Stimulated activated CD4-positive, alpha-beta T cell treated with anti-CD3 and anti-CD28 coated beads, TNF-alpha, amount 100 ng/mL, for 1 hour (primary cell): ENCODE measurements at places on chromosomes 6 and 20.

DNA sequence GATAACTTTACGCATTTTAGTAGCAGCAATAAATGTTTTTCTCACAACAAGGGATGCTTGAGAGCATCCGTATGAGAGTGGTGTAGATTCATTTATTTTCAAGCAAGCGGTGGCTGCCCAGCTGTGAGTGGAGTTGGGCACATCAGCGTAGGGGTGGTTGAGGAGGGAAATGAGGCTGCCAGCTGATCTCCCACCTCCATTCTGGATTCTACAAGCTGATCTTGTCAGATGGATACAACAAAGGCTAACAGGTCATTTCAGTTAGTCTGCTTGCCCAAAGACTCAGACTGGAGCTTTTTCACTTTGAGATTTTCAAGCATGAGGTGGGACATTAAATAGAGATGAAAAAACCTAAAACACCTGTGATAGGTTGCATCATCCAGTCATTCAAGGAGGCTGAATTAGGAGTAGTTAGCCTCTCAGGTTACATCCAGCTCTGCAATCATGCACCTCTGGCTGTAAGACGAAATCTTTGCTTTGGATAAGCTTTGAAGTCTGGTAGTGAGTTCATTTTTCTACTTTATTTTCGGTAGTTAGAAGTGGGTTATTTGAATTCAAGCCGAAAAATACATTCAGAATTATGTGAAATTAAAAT lies 1.9 kb upstream of the BACH2 start:
- DNase-seq = no peak

DNA sequence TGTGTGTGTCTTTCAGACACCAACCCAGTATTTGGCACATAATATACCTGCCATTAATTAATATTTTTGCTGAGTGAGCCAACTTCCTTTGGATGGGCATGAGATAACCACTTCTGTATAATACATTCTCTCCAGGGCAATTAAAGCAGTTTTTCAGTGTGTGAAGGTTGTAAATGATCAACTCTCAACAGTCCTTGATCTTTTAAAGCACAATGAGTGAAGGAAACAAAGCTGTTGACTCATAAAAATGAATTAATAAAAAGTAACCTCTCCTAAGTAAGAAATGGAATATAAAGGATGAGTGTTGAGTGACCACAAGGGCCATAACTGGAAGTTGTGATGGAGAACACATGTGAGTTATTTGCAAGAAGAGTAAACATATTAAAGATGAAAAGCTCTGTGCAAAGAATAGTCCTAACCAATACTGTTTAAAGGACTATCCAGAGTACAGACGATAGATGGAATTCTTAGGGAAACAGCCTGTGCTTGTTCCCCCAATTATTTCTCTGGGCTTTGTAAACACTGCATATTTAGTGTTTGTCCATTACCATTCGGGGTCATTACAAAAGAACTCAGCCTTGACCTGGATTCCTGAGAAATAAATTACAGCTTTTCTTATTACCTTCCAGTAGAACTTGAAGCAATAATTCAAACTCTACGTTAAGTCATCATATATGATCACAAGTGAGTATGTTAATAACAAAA lies 446.2 kb downstream of the PLCB1 start:
- no peak for DNase-seq

GRCh38 chr20:48921883-48922820 lies 641 bp downstream of the ARFGEF2 start:
- no peak for DNase-seq

DNA sequence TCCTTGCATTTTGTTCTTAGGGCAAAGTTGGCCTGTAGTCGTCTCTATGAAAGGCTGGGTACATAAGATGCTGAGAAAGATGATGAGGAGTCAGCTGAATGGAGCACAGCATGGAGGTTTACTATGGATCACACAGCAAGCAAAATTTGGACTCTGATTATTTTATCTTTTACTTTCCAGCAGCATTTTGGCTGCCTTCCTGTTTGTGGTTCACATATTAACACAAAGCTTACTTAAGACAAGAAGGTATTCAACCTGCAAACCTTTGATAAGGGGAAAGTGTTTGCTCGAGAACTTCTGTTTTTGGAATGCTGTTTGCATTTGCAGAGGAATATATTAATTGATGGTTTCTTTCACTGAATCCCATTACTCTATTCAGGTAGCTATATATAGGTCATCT lies 103.1 kb upstream of the ENPP5 start:
- no peak for DNase-seq

- no peak for DNase-seq
Observed at GRCh38 chr20:51660672-51661608, 107.2 kb downstream of the ATP9A start.

DNA sequence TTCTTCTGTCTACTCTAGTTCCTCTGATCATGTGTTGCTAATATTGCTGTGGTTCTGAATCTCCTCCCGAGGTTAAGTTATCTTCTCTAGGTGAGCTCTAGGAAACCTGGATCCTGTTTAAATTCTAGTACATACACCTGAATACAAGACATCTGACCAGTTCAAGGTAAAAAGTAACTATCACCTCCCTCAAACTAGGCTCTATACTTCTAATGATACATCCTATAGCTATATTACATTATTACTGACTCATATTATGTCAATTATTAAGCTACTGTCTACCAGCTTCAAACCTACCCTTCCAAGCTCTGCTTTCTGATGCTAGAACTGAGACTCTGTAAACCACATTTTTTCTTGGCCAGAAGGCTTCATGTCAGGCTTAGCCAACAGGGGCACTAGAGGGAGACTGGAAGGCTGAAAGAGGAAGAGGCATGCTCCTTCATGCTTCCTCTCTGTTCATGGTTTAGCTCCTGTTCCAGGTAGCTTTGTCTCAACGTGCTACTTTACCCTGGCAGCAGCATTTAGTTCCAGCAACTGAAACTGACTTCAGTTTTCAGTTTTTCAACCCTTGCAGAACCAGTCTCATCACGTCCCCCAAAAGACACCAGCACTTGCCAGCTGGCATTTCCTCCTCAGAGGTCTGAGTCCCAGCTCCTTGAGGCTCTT lies 148.4 kb upstream of the TOP1 start:
- DNase-seq = no peak

DNA sequence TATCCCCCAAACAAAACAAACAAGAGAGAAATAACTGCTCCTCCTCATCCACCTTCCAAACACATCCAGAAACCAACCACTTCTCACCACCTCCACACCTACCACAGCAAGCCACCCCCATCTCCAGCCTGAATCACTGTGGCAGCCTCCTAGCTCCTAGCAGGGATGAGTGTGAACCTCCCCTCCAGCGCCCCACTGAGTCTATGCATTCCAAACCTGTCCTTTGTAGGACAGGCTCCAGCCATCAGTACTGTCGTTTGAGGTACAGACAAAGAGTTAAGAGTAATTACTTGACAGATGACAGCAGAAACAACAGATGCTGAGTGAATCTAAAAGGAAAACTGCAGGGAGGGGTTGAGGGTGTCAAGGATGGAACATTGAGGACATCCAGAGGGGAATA lies 2.4 kb downstream of the METTL24 start:
- DNase-seq = no peak

- no peak for DNase-seq
Observed at GRCh38 chr6:113281014-113281413, 576.1 kb upstream of the MARCKS start.

GRCh38 chr6:47252633-47253032 lies 57.1 kb downstream of the TNFRSF21 start:
- no peak for DNase-seq

GRCh38 chr6:108752733-108753590 lies 95.3 kb upstream of the ARMC2 start:
- no peak for DNase-seq
